ENCODE measurements at places on chromosomes 5 and 9.

DNA sequence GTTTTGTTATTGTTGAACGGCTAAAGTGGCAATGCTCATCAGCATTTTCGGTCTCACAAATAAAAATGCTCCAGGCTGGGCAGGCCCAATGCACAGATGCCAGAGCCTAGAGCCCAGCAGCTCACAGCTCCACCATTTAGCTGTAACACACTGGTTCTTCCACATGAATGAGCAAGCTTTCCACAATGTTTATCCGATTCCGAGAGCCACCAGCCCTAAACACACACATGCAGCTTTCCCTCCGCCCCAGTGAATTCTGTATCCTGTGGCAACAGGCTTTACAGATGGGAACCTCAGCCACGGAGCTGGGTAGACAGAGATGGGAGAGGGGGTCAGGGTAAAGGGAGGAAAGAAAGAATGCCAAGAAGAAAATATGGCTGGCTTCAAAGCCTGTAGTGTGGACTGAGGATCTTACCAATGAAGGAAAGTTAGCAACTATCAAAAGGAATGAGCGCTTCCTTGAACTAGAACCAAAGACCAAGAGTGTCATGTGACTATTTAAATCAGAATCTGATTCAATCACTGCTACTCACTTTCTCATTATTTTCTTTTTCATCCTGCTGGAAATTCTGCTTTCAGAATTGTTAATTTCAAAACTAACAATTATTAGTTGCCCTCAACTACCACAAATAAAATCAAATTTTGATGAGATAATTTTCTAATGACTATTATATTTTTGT, 77.1 kb downstream of the MRPS27 start:
- DNase-seq, result peak; percentile 27

GRCh38 chr5:179324760-179325295, 20.4 kb downstream of the ADAMTS2 start:
- no peak for DNase-seq

DNA sequence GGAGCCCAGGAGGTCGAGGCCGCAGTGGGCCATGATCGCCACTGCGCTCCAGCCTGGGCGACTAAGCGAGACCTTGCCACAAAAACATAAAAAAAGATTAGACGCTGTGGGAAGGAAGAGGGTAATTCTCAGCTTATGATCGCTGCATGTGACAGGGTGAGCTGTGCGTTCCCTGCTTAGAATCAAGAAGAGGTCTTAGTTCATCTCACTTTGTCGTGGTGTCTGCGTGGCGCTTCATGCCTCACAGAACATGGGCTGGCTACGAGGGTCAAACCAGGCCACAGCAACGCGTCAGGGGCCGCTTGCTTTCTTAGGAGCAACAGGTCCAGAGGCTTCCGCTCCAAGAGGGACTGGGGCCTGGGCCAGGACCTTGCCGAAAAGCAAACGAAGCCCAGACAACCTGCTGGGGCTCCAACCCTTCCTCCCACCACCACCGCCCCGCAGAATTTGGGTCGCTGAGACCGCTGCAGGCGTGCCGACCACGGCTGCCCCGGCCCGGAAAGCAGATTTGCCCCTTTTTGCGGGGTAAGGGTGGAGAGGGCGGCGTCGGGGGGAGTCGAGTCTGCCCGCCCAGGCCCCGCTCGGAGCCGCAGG, 10.0 kb upstream of the GRIN1 start:
- peak; percentile 36 for DNase-seq

- DNase-seq, result no peak
These were observed 130.6 kb downstream of the NDUFS4 start for GRCh38 chr5:53691014-53691413.

DNA sequence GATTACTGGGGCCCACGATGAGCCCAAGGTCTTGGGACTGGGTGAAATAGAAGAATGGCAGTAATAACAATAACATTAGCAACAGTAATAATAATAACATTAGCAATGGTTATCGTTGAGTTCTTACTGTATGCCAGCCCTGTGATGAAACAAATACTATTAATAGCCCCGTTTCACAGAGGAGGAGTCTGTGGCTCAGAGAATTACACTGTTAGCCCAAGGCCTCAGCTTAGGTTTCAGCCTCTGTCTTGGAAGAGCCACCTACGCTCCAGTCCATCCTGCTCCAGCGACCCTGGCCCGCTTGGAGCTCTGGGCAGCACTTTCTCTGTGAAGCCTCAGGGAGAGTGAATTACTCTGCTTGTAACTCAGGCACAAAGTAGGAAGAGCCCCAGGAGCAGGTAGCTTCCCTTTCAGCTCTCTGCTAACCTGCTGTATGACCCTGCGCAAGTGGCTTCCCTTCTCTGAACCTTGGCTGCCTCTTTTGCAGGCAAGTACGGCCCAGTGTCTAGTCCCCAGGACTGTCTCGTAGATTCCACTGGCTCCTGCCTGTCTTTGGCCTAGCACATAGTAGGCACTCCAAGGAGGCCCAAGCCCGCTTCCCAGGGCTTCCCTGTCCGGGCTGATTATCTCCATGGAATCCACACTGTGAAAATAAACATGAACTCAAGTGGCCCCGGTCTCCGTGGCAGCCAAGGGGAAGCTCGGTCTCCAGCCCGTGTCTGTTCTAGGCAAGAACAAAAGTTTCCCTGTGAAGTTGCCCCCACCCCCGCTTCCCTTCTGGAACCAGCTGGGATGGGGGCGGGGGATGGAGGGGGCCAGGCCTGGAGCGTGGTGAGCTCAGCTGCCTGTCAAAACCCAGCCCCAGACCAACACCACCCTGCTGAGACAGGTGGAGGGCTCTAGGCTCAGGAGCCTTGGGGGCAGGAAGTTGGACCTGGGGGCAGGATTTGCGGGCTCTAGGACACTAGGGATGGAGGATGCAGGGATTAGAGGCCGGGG, 26.2 kb upstream of the LMX1B start:
- peak; percentile 22 for DNase-seq

- DNase-seq, result no peak
These were observed 8.6 kb downstream of the ADAM19 start for GRCh38 chr5:157566902-157567489.

DNA sequence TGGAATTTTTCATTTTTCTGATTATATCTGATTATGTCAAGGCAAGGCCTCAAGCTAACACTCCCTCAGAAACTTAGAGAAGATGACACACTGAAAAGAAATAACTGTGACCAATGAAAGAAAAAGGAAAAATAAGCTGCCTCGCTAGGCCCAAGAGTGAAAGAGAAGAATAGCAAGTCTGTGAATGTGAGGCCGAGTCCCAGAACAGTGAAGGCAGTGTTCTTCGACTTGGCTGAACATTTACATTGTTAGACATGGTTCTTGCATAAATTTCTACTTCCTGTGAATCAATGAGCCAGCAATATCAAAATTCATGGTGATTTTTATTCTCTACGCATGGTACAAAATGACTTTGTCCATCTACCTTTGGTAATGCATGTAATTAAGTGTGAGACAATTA, at the start of gene ATP10B:
Gene ATP10B, minus strand, starts transcription at position 163 of the 400 bp plus-strand sequence. CDS start 164,137 bp downstream, outside the sequence.
- DNase-seq, result no peak

DNA sequence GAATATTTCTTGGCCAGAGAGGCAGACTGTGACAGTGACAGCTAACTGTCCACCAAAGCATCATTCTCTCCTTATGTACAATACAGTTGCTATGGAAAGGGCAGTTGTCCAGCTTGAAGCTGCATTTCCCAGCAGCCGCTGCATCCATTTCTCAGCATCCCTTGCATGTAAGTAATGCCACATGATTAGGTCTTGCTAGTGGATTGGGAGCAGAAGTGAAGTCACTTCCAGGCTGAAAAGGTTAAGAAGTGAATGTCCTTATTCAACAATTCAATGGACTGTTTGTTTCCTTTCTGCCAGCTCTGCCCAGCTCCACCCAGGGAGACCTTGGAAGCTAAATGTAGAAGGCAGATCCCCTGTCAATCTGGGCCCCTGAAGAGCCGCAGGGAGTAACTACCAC, 26.1 kb upstream of the RETREG1 start:
- no peak for DNase-seq

- DNase-seq, result no peak
These were observed 7.1 kb upstream of the PCSK1 start for GRCh38 chr5:96440185-96440538.

GRCh38 chr5:90747693-90748092, 189.1 kb downstream of the ADGRV1 start:
- no peak for DNase-seq

GRCh38 chr9:98610211-98610610, 98.5 kb downstream of the GABBR2 start:
- DNase-seq, result no peak

DNA sequence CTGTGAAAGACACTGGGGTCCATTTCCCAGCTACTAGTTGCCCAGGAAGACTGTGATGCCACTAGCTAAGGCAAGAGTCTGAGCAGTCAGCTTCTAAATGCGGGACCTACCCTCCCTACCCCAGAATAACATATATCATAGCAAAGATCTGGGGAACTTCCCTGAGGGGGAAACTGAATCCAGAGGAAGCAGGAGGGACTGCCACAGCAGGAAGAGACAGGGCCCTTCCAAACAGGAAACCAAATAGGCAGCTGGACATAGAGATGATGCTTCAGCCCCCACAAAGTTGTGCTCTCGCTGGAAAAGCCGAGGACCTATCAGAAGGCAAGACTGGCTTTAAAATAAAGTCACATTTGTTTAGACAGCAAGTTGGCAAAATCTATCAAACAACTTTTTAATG, 51.1 kb downstream of the KLHL3 start:
- DNase-seq, result no peak

DNA sequence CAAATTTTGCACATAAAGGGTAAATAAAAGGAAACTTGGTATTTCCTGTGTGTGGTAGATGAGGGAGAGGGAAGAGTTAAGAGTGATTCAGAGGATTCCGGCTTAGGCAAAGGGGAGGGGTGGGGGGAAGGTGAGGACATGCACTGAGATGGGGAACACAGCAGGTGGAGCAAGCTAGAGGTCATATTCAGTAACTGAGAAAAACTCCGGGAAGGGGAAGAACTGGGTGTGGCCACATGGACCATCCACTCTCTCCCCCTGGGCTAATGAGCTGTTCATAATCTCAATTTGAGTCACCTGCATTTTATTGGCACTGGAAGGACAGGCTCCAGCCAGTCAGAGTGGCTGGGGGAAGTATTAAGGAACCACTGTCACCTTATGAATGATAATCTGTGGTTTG, 45.1 kb upstream of the UGCG start:
- DNase-seq, result no peak

GRCh38 chr9:130630071-130630450, 34.3 kb upstream of the PRDM12 start:
- no peak for DNase-seq

- no peak for DNase-seq
These were observed 53.5 kb upstream of the MAST4 start for GRCh38 chr5:66542711-66543110.

- no peak for DNase-seq
These were observed 6.1 kb upstream of the ANGPTL2 start for GRCh38 chr9:127128341-127129072.

DNA sequence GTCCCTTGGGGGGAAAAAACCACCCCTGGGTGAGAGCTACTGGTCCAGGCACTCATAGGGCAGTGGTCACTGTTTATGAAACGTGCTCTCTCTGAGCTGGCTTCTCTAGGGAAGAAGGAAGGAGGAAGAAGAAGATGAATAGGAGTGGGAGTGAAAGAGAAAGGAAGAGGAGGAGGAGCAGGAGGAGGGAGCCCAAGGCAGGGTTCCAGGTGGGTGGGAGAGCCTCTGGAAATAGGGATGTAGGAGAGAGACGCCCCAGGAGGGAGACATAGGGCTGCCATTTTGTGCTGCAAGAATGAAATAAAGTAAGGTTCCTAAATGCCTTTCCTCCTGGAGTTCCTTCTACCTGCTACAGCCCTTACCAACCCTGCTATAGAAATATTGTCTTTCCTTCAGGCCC, 65.7 kb downstream of the PCDH1 start:
- DNase-seq, result no peak

DNA sequence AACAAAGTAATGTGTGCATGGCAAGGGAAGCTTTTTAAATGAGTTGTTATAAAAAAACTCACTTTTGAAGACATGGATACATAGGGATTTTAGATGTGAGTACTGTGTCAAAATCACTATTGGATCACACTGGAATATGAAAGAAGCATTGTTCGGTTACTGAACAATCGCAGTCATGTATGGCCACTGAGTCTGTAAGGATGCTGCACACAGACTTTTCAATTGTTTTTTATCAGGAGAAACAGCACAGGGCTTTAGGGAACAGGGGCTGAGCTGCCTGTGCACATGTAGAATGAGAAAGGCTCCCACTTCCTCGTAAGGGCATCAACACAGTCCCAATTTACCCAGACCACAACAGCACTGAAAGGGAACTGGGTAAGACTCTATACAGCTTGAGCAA, 1333.9 kb upstream of the DMAC1 start:
- DNase-seq, result no peak

- DNase-seq, result no peak
These were observed 48.7 kb downstream of the PIK3R1 start for GRCh38 chr5:68264024-68264956.

- DNase-seq, result no peak
These were observed 271.8 kb downstream of the TRIM32 start for GRCh38 chr9:116958881-116959280.

DNA sequence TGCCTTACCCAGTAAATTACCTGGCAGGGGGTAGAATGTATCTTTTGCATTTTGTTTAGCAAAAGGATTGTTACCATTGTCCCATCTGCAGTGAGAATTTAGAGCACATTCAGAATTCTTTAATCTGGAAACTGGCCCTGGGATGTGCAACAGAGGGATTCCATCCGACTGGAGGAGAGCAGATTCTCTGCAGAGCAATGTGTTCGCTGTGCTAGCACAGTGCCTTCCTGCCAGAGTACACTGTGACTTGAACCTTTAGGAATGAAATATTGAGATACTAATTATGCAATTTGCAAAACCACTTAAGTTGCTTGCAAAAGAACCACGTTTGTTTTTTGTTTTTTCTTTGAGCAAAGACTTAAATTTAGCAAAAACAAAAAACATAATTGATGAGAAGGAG, 22.5 kb upstream of the DMRT1 start:
- no peak for DNase-seq

GRCh38 chr5:71740015-71740753, 21.1 kb downstream of the CARTPT start:
- no peak for DNase-seq

GRCh38 chr5:54018438-54018837, 291.9 kb downstream of the ARL15 start:
- no peak for DNase-seq

- DNase-seq, result no peak
These were observed 57.4 kb downstream of the LHFPL2 start for GRCh38 chr5:78591138-78591612.

DNA sequence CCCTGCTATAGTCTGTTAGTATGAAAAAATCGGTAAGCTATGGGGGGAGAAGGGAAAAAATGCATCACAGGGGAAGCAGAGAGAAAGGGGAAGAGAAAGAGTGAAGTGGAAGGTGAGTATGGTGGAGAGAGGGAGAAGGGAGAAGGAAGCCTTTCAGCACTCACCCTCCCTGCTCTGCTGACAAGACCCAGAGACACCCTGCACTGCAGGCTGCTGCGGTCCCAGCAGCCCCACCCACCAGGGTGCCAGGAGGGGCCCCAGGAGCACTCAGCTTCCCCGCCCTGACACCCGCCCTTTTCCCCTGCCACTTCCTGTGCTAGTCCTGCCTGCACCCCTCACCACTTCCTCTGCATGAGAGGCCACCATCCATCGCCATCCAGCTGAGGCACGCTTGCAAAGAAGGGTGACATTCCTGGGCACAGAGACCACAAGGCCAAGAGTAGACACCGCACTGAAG, 12.7 kb downstream of the STK10 start:
- no peak for DNase-seq

GRCh38 chr9:70490478-70490877, 76.0 kb upstream of the KLF9 start:
- no peak for DNase-seq
